ENCODE measurements at places on chromosomes 1 and 21.
A peak's percentile ranks its signal among the peaks of the same experiment; 100 is the strongest.

DNA sequence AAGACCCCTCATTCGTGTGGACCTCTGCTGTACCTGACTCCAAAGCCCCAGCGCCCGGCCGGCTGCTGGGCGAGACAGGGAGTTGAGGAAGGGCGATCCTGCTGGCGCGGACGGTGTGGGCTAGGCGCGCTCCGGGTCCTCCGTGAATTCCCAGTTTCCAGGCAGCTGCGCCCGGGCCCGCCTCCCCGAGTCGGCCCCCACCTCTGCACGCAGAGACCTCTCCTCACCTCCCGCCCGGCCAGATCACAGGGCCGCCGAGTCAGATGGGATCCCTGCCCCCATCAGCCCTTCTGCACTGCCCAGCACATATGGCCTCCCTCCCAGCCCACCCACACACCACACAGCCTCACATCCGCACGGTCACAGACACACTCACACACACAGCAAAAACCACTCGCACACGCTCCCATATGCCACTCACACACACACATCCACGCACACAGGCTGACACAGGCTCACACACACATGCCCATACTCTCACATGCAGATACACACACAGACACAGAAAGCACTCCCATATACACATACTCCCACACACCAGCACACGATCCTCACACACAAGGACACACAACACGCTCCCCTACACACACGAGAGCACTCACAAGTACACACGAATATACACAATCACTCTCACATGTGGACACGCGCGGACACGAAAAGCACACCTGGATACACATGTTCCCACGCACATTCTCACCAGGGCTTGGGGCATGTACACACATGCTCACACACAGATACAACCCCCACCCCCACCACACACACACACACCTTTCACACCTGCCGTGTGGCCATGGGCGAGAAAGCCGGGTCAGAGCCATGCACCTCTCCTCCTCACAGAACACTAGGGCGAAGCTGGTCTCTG, 7.2 kb upstream of the GUCA2B start:
- DNase-seq = no peak

GRCh38 chr1:27192039-27192529, 37.2 kb upstream of the SLC9A1 start:
- no peak for DNase-seq

DNA sequence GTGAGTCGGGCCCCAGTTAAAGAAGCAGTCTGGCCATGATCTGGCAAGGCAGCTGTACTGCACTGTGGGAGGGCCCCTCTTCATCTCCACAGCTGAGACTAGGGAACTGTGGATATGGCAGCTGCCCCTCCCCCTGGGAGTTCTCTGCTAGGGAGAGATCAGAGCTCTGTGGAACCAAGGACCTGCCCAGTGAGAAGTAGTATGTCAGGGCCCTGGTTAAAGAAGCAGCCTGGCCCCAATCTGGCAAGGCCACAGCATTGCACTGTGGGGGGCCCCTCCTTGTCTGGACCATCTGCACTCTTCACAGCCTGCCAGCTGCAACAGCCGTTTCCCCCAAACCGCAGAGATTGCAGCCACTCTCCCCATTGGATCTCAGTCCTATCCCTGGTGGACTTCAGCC, 208.5 kb downstream of the DNAH14 start:
- DNase-seq = no peak

DNA sequence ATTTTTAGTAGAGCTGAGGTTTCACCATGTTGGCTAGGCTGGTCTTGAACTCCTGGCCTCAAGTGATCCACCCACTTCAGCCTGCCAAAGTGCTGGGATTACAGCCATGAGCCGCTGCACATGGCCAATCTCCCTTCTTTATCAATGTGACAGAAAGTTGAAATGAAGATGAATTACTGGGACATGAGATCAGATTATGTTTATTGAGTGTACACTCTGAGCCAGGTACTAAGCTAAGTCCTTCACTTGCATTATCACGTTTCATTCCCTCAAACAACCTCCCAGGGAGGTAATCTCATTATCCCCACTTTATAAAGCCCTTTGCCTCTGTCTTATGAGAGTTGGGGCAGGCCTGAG, 6.3 kb upstream of the CHI3L2 start:
- no peak for DNase-seq

GRCh38 chr1:8315573-8316475, 2.1 kb upstream of the SLC45A1 start:
- no peak for DNase-seq

- DNase-seq = no peak
Observed at GRCh38 chr21:45356251-45356650, 48.7 kb upstream of the COL18A1 start.

DNA sequence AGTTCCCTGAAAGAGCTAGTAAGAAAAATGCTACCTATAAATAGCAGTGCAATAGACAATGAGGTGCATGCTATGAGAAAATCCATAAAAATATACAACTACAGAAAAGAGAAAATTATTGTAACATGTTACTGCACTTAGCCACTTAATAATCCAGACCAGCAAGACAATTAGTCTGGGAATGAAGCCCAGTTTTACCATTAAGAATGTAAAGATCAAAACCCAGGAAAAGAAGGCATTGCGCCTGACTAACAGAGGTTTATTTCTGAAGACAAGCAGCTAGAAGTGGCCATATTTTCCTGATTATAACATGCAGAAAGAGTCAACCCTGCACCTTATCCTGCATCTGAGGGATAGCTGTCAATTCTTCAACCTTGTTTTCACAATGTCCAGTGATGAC, 276.4 kb upstream of the PRMT6 start:
- no peak for DNase-seq

DNA sequence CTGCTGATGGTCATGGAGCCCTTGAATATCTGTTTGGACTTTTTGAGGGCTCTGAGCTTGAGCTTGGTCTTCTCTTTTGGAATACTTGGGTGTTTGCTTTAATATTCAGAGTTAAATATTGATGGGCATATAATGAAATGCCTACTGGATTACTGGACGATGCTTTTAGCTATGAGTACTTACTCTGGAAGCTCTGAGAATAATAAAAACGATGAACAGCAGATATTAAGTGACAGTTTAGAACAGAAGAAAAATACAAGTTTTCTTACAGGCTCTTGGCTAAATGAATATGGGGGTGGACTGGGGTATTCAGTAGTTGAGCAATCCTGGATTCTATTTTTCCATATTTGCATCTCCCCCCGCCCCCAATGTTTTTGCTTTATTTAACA, 20.7 kb downstream of the GALNT2 start:
- DNase-seq = no peak

GRCh38 chr21:14916676-14917141, 148.1 kb downstream of the NRIP1 start:
- DNase-seq = no peak

DNA sequence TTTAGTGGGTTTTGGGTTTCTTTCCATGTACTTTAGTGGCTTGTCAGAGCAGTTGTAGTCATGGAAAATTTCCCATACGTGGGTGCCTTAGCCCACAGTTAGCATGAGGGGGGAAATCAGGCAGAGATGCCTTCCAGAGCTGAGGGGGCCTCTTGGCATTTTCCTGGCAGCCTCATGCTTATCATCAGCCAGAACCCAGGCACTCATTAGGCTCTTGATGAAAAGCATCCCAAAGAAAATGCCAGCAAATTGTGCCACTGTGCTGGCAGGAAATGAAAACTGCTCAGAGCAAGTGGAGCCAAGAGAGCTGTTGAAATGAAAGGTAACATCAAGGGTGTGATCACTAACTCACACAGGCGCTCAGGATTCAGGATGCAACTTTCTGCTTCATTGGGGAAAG, 128.0 kb downstream of the TNNI3K start:
- no peak for DNase-seq

DNA sequence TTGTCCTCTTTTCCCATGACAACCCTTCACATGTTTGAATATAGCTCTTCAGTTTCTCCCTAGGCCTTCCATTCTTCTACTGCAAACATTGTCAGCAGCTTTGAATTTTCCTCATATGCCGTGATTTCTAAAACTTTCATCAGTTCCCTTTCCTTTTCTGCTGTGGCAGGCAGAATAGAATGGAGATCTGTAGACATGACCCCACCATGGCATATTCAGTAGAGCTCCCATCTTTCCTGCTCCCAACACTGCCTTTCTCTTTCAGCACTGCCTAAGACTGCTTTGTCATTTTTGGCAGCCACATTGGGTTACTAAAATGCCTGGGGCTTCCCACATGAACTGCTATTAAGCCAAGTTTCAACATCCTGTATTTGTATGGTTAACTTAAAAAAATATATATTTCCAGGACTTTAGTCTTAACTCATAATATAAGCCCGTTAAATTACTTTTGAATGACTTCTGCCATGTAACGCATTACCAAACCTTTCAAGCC, 60.9 kb downstream of the TBX19 start:
- no peak for DNase-seq

DNA sequence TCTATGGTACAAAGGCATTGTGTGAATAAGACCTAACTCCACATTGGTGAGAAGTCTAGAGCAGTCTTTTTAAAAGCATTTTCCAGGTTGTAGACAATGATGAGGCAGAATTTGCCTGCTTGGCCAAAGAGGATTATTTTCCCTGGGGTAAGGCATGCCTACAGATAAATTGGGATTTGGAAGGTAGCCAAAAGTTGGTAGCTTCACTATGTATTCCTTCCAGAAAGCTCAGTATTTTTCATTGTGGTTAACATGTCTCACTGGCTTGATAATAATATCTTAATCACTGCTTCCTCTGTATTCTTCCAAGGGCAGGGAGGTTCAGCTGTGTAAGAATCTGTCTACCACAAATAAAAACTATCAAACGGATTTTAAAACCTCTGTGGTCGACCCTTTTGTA, 590.8 kb upstream of the PRMT6 start:
- no peak for DNase-seq

DNA sequence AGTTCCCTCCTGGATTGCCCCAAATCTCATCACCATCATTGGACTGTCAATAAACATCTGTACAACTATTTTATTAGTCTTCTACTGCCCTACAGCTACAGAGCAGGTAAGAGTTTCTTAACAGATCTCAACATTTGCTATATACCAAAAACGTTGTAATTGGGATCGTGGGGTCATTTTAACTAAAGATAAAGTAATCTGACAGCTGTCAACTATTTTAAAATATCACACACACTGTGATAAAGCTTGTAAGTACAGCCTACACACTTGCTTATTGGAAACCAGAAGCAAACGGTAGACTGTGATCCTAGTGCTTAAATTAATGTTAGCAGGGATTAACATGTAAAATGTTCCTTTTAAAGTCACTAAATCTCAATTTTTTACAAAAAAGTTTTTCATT, 7.9 kb downstream of the CEPT1 start:
- DNase-seq = no peak

- DNase-seq = no peak
Observed at GRCh38 chr1:19438516-19439195, 46.7 kb downstream of the CAPZB start.

GRCh38 chr1:46246548-46247435, 771 bp upstream of the RAD54L start:
- DNase-seq = peak; percentile 31

DNA sequence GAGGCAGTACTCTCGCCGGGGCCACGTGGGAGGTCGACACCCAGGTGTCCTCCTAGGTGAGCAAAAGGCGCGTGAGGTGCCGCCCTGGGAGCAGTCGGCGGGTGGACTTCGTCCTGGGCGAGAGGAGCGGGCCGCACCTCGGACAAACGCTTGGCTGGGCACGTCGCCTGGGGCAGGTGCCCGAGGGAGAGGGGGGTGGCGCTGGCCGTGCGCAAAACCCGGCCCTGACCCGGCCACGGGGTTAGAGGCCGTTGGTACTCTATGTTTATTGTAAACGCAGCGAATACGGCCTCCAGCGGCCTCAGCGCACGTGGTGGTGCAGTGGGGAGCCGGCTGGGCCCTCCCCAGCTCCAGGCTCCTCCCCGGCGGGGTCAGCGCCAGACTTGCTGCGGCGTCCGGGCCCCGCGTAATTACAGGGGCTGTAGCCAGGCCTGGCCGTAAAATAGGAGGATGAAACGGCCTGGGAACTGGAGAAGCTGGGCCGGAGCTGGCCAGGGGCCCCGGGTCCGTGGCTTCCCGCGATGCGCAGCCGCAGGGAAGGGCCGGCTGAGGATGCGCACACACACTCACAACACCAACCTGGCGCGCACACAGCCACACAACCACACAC, 1.6 kb upstream of the EFNA1 start:
- DNase-seq = peak; percentile 15

GRCh38 chr1:13823936-13824335, 123.9 kb downstream of the PRDM2 start:
- DNase-seq = no peak

DNA sequence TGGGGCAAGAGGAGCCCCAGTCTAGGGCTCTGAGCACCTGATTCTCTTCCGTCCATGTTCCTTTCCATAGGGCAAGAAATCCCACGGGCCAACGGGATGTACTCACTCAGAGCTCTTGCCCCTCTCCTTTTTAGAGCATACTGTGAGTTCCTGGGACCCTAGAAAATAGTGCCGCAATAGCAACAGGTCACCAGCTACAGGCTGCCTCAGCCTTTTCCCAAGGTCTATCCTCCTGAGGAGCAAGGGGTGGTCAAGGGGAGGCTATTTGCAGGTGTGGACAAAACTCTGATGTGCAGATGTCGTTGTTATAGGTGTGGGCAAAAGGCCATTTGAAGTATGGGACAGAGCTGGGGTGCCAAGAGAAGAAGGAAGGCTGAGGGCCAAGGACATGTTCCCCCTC, 1.6 kb upstream of the QSOX1 start:
- DNase-seq = no peak

DNA sequence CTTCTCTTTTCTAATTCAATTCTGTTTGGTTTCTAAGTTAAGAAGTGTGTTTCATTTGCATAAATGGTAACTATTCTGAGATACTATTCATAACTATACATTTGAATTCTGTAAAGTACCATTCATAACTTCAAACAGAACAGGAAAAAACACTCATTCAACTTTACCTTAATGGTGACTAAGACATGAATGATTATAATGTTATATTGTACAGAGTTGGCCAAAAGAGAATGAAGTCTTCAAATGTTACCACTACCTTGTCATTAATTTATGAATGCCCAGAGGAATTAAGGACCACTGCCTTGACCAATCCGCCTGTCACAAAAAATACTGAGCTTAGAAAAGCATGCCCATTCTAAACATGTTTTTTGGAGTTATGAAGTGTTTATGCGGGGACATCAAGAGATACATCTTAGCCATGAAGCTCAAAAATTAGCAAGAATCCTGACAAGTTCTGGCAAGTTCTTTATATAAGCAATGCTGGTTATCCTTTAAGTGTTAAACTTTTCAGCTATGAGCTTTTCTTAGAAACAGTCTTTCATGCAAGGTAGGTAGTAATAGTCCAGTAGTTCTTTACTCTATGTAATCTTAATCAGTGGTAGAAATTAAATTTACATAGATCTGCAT, 7.9 kb downstream of the WASF2 start:
- no peak for DNase-seq

- DNase-seq = no peak
Observed at GRCh38 chr1:84701376-84701775, 11.1 kb upstream of the SSX2IP start.

- no peak for DNase-seq
Observed at GRCh38 chr21:31945141-31945540, 72.3 kb downstream of the HUNK start.
